T-helper 17 cell (primary cell): ENCODE measurements at places on chromosomes 11 and 22.

DNA sequence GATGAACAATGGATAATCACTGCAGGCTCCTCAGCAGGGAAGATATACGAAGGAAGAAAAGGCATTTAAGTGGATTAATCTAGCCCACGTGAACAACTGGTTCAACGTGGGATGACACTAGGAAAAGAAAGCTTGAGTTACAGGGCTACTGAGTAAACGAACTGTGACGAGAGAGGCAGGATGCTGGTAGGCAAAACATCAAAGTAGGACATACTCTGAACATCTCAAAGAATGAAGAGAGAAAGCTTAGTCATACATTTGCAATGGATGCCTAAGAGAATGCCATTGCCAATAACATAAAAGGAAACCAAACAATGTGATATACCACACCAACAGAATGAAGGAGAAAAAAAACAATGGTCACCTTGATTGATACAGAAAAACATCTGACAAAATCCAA lies 12.9 kb downstream of the USP28 start:
- peaks cover 18% of the 10 kb centered on the region for H3K4me1 ChIP-seq
- peaks cover 5% of the 10 kb centered on the region for H3K36me3 ChIP-seq
- no peaks in the 10 kb centered on the region for H3K27me3 ChIP-seq

GRCh38 chr11:47154616-47155570 lies 21.8 kb downstream of the ARFGAP2 start:
- H3K4me3 ChIP-seq, result peak overlapping the region; percentile 80
- H3K4me1 ChIP-seq, result peaks cover 19% of the 10 kb centered on the region
- H3K27ac ChIP-seq, result peak overlapping the region; percentile 93
- no peaks in the 10 kb centered on the region for H3K27me3 ChIP-seq

DNA sequence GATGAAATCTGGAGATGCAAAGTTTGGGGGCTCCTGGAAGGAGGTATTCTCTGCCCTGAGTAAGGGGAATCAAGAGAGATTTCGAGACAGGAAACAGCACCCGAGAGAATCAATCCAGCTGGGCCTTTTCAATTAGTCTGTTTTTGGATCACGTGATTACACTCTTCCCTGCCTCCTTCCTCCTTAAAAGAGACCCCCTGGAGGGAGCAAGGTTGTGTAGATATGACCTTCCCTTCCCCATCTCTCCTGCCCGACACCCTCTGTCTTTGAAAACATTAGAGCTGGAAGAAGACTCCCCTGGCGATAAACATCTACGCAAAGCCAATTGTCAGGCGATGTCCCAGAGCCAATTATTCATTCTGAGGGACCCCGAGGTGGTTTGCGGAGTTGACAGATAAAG lies 407.9 kb downstream of the MIAT start:
- peaks cover 4% of the 10 kb centered on the region for H3K36me3 ChIP-seq
- H3K4me1 ChIP-seq, result peaks cover 4% of the 10 kb centered on the region
- DNase-seq, result no peak
- no peak overlapping the region for H3K4me3 ChIP-seq
- peaks cover 24% of the 10 kb centered on the region for H3K27me3 ChIP-seq

- DNase-seq, result no peak
- no peaks in the 10 kb centered on the region for H3K27me3 ChIP-seq
These were observed 113.4 kb downstream of the TRPC6 start for GRCh38 chr11:101470419-101470818.

DNA sequence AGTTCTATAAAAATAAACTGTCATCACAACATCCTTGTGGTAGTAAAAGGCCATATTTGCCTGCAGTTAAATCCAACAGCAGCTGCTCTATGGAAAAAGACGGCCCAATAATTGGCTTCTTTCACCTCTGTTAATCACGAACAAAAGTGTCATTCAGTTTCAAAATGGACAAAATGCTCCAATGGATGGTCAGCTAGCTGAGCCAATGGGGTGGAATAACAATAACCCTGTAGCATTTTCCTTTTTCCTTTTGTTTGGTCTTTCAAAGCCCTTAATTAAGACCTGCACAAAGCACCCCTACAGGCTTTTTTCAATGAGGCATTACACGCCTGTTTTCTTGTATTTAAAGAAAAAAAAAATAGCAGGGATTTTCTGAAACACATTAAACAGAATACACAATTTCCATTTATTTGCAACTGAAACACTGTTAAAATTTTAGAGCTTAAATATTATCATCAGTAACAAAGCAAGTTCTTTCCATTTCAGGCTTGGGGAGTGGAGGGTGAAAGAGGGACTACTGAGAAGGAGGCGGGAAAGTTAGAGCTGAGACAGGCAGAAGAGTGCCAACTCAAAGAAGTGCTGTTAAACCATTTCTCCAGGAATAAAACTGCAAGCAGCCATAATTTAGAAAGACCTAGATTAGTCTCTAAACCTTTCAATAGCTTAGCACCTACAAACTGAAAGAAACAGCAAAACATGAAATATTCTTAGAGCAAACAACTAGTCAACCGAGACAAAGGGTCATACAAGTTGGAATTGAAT lies 28.7 kb downstream of the LGR4 start:
- no peak overlapping the region for H3K27ac ChIP-seq
- H3K36me3 ChIP-seq, result no peaks in the 10 kb centered on the region
- DNase-seq, result no peak
- no peak overlapping the region for H3K4me3 ChIP-seq
- H3K27me3 ChIP-seq, result peaks cover 21% of the 10 kb centered on the region

- no peak overlapping the region for H3K27ac ChIP-seq
- peaks cover 4% of the 10 kb centered on the region for H3K36me3 ChIP-seq
- no peaks in the 10 kb centered on the region for H3K27me3 ChIP-seq
- H3K4me1 ChIP-seq, result peaks cover 5% of the 10 kb centered on the region
- no peak for DNase-seq
These were observed 15.2 kb downstream of the FCHSD2 start for GRCh38 chr11:73126804-73127480.

- no peaks in the 10 kb centered on the region for H3K36me3 ChIP-seq
- H3K4me1 ChIP-seq, result no peaks in the 10 kb centered on the region
- H3K4me3 ChIP-seq, result no peak overlapping the region
- no peak overlapping the region for H3K27ac ChIP-seq
- DNase-seq, result no peak
These were observed 25.4 kb upstream of the SMTN start for GRCh38 chr22:31055635-31056159.

GRCh38 chr22:44427611-44428470 lies 70.2 kb downstream of the RTL6 start:
- H3K36me3 ChIP-seq, result no peaks in the 10 kb centered on the region
- DNase-seq, result no peak
- H3K4me3 ChIP-seq, result no peak overlapping the region
- no peak overlapping the region for H3K27ac ChIP-seq
- peaks cover 28% of the 10 kb centered on the region for H3K27me3 ChIP-seq

- H3K4me1 ChIP-seq, result no peaks in the 10 kb centered on the region
- H3K36me3 ChIP-seq, result no peaks in the 10 kb centered on the region
- H3K27me3 ChIP-seq, result peaks cover 34% of the 10 kb centered on the region
- DNase-seq, result no peak
- no peak overlapping the region for H3K27ac ChIP-seq
- H3K4me3 ChIP-seq, result no peak overlapping the region
These were observed 47.4 kb downstream of the SHANK2 start for GRCh38 chr11:71204748-71205664.

DNA sequence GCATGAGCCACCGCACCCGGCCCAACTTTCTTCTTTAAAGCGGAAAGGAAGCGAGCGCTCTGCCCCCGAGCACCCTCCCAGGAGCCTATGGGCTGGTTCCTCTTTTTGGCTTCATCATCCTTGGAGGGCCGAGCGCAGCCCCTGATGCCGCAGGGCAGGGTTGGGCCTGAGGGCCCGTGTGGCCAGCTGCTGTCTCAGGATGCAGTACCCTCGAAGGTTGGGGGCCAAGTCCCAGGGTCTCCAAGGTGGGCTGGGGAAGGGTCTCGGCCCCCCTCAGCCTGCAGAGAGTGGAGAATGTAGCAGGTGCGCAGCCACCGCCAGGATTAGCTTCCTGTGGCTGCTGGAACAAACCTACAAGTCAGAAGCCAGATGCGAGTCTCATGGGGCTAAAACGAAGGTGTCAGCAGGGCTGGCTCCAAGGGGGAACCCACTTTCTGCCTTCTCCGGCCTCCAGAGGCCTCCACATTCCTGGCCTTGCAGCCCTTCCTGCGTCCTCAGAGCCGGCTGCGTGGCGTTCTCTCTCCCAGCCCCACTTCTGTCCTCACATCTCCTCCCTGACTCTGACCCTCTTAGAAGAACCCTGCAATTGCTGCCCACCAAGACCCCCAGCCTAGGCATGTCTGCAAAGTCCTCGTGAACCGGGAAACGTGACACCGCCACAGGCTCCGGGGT lies 2.9 kb downstream of the PANX2 start:
- DNase-seq, result no peak
- H3K27me3 ChIP-seq, result peaks cover 24% of the 10 kb centered on the region
- no peak overlapping the region for H3K27ac ChIP-seq
- peaks cover 4% of the 10 kb centered on the region for H3K36me3 ChIP-seq

DNA sequence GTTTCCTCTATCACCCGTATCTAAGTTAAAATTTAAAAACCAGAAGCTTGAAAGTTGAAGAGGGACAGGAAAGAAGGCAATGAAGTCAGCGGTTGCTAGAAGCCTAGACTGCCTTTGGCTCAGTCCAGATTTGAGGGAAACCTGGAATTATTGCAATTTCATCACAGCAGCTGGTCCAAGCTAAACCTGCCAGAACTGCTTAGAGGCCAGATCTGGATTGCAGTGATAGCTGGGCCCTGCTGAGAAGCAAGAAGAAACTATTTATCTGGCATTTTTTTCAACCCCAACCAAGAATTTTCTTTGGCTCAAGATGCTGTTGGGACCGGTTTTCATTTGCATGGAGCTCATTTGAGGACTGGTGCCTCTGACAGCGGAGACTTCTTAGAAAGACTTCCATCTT lies 121.5 kb upstream of the TEAD1 start:
- DNase-seq, result no peak
- H3K27ac ChIP-seq, result no peak overlapping the region
- H3K4me1 ChIP-seq, result no peaks in the 10 kb centered on the region
- H3K36me3 ChIP-seq, result no peaks in the 10 kb centered on the region
- H3K4me3 ChIP-seq, result no peak overlapping the region
